AG09319 (cell line): ENCODE measurements at places on chromosomes 2 and 18.

GRCh38 chr2:79627237-79627636, 114.4 kb downstream of the CTNNA2 start:
- DNase-seq, result no peak

DNA sequence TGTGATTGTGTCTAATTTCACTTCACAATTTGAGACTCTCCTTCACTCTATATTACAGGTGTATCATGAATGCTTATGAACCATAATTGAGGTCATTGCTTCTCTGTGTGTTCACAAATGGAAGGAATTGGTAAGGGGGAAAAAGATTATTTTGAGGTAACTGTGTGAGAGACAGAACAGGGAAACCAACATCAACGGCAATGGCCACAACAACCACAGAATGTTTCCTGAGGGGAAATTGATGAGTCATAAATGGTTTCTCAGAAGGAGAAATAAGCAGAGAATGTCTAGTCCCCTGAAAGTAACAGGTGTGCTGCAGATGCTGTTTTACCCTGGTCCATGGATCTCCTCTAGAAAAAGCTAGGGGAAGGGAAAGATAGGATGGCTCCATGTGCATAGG, 361.2 kb upstream of the GALNT5 start:
- DNase-seq, result no peak

DNA sequence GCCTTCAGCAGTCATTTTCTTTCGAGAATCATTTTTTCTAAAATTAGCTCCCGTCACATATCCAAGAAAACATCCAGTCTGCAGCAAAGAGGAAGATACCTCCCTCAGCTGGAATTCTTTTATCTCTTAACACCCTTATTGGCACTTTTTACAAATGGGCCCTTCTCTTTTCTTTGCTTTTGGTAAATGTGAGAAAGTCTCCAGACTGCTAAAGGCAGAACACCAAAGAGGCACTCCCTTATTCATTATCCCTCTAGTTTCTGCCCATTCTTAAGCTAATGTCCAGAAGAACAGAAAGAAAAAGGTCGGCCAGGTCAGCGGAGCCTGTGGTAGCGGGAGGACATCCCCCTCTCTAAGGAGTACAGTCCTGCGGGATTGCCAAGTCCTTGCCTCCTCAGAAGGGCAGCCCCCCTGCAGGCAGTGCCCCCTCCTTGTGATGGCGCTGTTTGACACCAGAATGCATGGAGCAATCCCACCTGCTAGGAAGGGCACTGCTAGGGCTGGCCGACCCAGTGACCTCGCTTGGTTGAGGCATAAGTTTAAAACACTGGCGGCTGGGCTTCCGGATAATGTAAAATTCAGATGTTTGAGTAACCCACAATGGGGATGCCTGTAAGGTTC, 34.0 kb downstream of the ST6GAL2 start:
- DNase-seq, result no peak

- no peak for DNase-seq
These were observed 5.4 kb upstream of the TOGARAM2 start for GRCh38 chr2:28975671-28976070.

DNA sequence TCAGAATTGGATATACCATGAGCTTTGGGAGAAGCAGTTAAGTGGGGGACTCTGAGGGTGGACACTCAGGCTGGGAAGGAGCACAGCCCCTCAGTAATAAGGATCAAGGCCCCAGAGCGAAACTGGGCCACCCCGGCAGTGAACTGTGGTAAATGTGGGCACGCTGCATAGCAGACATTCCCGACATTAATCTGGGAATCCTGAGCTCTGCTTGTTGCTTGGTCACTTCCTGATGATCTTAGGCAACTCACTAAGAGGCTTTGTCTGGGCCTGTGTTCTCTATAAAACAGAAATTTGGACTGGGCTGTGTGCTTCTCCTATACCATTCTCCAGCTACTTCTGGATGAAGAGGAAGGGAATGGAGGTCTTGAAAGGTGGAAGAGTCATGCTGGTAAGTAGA, 4.8 kb downstream of the TGFBRAP1 start:
- no peak for DNase-seq

GRCh38 chr2:111659361-111660333, 224.3 kb downstream of the ANAPC1 start:
- DNase-seq, result peak; percentile 62

GRCh38 chr18:22609642-22610041, 191.9 kb upstream of the CTAGE1 start:
- DNase-seq, result no peak

DNA sequence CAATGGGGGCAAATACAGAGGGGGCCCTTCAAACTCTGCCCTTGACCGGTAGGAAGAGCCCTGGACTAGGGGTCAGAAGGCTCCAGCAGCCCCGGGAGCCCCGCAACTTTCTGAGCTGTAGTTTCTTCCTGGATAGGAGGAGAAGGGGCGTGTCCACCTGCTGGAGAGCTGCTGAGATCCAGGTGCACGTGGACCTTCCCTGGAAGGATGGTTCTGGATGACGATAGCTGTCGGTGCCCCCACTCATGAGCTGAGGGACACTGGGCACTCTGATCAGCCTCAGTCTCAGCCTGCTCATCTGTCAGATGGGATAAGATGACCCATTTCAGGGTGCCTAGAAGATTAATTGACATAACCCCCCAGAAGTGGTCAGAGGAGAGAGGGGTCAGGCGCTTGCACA, 125.2 kb upstream of the HDAC4 start:
- no peak for DNase-seq

DNA sequence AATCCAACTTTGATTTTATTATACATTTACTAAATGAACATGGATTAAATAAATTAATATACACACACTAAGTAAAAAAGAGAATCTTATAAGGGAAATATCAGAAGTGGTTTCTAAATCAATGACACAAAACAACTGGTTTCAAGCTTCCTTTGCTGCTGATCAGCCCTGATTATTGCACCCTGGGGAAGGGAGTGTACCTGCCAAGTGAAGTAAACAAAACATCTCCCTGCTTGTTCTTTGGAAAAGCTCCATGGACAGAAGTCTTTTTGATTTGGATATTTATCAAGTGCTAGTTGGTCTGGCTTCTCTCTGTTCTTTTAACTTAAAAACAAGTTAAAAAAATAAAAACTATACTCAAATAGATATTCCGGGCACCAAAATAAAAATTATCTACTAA, 190.1 kb downstream of the PDE11A start:
- no peak for DNase-seq

- DNase-seq, result no peak
These were observed 47.4 kb downstream of the LRPPRC start for GRCh38 chr2:43948370-43948769.
